ENCODE measurements at places on chromosomes 11 and 22. TPM values are rescaled to one million over a fixed set of nuclear protein-coding genes. Genes with fewer than 3 reads are reported as not detected.

- DNase-seq: peak; percentile 75
Observed at GRCh38 chr11:64340671-64341335, 799 bp downstream of the CCDC88B start.

DNA sequence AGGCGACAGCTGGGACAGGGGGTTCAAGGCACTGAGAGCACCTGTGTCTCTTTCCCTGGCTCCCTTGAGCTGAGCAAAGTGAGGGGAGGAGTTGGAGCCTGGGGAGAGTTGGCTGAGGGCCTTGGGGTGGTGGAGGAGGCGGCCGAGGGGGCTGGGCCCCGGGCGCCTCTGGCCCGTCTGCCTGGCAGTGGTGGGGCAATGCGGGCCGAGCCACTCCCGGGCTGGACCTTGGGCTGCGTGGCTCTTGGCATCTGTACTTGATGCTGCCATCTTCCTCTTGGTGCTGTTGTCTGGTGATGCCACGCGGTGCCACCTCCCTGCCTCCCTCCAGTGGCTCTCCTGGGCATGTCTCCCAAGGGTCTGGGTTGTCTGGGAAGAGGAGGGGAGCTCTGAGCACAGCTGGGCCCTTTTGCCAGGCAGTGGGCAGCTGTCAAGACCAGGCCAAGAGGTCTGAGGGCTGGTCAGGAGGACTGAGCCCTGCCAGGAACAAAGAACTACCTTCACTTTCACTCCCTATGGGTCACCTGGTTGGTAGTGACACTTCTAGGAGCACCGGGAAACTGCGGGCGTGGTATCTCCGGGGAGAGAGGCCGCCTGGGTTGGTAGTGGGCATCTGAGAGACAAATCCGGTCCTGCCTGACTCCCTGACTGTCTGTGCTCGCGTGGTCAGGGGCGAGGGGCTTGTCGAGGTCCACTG, 1.3 kb downstream of the GRIK4 start:
- DNase-seq: no peak

- DNase-seq: peak; percentile 24
Observed at GRCh38 chr11:128694618-128695481, 978 bp downstream of the FLI1 start.

DNA sequence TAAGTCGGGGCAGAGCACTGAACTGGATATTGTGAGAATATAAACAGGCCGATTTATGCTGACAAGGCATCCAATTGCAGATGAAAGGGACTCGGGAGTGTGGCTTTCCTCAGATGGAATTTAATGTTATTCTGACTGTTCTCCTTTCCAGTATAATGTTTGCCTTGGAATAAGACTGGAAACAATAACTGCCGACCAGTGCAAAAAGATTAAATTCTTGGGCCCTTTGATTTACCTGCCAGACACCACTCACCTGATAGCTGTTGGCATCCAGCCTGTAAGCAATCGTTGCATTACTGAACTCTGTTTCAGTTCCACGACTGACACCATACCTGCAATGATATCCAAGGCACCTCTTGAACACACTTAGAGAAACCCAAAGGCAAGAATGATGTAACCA, 10.9 kb downstream of the NUP160 start:
- no peak for DNase-seq

- DNase-seq: no peak
Observed at GRCh38 chr11:112455791-112456190, 195.1 kb upstream of the PLET1 start.

GRCh38 chr22:28983788-28984441, 77.7 kb downstream of the C22orf31 start:
- no peak for DNase-seq

DNA sequence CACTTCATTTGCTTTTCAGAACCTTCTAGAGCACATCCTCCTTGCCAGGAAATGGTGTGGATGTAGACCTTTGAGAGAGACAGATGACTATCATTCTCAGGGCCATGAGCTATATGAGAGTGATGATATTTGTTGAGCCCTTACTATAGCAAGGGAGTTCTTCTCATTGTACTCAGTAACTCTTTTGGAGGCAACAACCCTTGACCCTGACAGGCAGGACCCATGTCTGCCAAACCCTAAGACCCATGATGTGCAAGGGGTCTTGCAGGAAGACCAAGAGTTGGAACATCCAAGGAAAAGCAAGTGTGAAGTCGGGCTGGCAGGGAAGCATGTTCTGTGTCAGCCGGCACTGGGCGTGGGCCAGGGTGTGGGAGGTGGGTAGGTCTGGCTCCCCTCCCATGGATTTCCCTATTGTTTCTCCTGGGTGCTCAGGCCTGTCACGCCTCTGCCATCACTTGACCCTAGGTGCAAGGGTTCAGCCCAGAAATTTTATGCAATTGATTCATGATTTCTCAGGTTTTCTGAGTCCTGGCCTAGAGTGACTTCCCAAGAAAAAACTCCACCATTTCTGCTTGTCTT, 1.2 kb downstream of the FOLR3 start:
- no peak for DNase-seq

DNA sequence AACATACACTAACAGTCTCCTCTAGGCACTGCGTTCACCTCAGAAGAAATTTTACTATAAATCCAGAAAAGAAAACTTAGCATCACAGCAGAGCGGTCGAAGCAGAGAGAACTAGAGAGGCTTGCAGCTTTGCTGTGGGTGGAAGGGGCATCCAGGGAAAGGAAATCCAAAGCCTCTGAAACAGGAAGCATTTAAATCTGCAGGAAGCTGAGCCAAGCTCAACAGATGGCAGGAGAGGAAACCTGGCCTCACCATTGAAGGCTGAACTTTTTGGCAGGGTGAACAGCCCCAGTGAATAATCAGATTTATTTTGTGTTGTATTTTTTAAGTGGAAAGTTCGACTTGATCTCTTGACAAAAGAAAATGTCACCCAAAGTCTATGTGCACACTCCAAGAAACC, 858.1 kb downstream of the OPCML start:
- no peak for DNase-seq

DNA sequence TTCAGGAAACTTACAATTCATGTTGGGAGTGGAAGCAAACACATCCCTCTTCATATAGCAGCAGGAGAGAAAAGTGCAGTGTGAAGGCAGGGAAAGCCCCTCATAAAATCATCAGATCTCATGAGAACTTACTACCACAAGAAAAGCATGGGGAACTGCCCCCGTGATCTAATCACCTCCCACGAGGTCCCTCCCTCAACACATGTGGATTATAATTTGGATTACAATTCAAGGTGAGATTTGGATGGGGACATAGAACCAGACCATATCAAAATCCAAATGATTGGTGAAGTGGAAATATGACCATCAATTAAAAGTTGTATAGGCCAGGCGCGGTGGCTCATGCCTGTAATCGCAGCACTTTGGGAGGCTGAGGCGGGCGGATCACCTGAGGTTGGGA, 1268.0 kb downstream of the JRKL start:
- DNase-seq: no peak

DNA sequence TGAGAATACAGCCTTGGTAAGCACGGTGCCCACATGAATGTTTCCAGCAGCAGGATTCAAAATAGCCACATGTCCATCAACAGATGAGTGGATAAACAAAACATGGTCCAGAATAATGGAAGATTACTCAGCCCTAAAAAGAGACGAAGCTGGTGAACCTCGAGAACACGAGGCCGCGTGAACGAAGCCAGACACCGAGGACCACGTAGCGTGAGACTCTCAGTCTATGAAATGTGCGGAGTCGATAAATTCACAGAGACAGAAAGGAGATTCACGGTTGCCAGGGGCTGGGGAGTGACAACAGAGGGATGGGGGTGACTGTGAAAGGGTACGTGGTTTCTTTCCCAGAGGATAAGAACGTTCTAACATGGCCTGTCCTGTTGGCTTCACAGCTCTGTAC, 2.9 kb upstream of the ASCL2 start:
- DNase-seq: no peak

C11orf16 gene
- not detected for total RNA-seq

LRRC56 gene
- total RNA-seq: 2.7 TPM

All from activated T-cell treated with anti-CD3 and anti-CD28 coated beads, Interleukin-2, amount 50 U/mL, for 4 hours (primary cell).